ENCODE measurements at places on chromosomes 5 and 9. TPM values are rescaled to one million over a fixed set of nuclear protein-coding genes. Genes with fewer than 3 reads are reported as not detected.
A peak's percentile ranks its signal among the peaks of the same experiment; 100 is the strongest.

GRCh38 chr5:91423871-91424270, 40.8 kb upstream of the ARRDC3 start:
- H3K4me3 ChIP-seq = no peak overlapping the region
- no peak for DNase-seq
- H3K4me1 ChIP-seq = no peaks in the 10 kb centered on the region
- H3K27ac ChIP-seq = no peak overlapping the region

DNA sequence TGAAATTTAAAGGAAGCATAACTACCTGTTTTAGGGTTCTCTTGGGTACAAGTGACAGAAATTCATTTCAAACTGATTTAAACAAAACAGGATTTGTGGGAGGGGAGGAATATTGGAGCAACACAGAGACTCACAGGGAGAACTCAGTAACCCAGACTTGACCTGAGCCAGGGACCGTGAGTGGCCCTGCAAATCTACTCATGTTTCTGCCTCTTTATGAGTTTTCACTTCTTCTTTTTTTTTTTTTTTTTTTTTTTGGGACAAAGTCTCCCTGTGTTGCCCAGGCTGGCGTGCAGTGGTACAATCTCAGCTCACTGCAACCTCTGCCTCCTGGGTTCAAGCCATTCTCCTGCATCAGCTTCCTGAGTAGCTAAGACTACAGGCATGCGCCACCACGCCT, 405.6 kb upstream of the ZNF608 start:
- H3K27ac ChIP-seq = no peak overlapping the region
- H3K36me3 ChIP-seq = no peaks in the 10 kb centered on the region
- H3K4me1 ChIP-seq = no peaks in the 10 kb centered on the region
- DNase-seq = no peak
- H3K4me3 ChIP-seq = no peak overlapping the region
- H3K27me3 ChIP-seq = no peaks in the 10 kb centered on the region

DNA sequence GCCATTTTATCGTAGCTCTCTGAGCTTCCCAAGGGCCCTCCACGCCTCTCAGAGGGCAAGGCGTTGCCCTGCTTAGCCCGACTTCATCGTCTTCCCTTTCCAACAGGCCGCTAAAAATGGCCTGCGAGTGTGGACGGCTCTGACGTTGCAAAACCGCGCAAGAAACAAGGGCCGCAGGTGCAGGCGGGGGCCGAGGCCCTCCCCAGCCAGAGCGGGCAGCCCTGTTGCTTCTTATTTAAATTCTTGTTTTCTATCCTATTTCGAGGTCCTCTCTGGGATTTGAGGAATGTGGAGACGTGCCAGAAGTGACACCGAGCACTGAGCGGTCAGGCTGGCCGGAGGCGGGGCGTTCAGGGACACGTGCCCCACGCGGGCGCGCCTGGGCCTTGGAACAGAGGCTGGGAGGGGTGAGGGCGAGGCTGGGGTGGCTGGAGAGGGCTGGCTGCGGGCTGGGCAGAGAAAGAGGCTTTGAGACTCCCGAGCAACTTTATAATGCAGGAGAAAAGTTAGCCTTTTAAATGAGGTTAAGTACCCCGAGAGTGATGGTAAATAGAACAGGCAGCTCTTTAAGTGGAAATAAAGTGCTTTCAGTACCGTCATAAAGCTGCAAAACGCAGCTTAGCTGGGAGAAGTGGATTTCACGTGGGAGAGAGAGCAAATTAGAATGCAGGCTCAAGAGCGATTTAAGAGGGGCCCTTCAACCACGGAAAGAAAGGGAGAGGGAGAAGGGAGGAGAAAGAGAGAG, 243.6 kb downstream of the AUH start:
- peaks cover 12% of the 10 kb centered on the region for H3K4me1 ChIP-seq
- H3K27me3 ChIP-seq = no peaks in the 10 kb centered on the region
- DNase-seq = no peak
- H3K4me3 ChIP-seq = no peak overlapping the region
- H3K27ac ChIP-seq = no peak overlapping the region

DNA sequence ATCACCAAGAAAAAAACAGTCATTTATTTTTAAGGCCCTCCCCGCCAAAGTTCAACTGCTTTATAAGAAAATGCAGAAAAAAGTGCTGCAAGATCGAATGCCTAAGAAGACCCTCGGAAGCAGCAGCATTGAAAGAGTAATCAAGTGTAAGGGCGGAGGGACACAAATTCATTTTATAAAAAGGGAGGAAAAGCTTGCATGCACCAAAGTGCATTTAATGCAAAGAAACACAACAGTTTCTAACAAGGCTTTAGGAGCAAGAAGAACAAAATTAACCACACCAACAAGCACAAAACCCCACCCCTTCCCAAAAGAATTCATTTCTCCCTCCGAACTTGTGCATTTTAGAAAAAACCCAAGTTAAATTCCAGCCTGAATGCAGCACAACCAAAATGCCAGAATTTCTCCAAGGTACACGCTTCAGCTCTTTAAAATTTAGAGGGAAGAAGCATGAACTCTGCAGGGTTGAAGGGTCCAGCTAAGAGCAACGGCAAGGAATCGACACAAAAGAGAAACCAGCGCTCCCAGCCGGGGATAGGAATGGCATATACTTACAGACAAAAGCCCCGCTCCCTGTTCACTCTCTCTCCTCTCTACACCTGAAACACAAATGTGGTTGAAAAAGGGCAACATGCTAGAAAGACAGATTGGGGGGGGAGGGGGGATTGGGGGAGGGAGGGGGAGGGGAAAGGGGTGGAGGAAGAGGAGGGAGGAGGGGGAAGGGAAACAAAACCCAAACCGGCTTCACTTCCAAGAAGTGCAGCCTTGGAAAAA, at the start of gene NREP:
Gene NREP (minus strand): TSS at position 614 of the 774 bp plus-strand sequence. CDS start 1,422 bp downstream, outside the sequence.
- H3K4me3 ChIP-seq = peak within 1 kb of the TSS; percentile 37
- no peaks in the 10 kb centered on the region for H3K36me3 ChIP-seq
- no peaks in the 10 kb centered on the region for H3K27me3 ChIP-seq
- peak; percentile 3 for DNase-seq
- no peak within 1 kb of the TSS for H3K27ac ChIP-seq

DNA sequence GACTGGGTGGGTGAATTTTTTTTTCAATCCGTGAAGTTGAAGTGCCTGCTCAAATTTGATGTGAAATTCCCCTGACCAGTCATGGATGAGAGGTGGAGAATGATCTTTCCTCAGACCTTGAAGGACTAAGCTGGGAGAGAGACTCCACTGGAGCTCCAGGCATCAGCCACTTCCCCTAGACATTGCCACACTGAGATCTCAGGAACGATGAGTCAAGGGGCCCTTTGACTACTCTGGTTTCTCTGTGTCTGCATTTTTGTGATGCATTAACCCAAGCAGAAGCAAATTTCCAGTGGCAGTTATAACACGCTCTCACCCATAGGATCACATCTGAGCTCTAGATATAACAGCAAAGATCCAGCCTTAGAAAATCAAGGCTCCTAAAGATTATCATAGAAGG, 171.2 kb upstream of the KIF2A start:
- no peak overlapping the region for H3K27ac ChIP-seq
- H3K36me3 ChIP-seq = no peaks in the 10 kb centered on the region
- no peak for DNase-seq
- no peaks in the 10 kb centered on the region for H3K4me1 ChIP-seq

DNA sequence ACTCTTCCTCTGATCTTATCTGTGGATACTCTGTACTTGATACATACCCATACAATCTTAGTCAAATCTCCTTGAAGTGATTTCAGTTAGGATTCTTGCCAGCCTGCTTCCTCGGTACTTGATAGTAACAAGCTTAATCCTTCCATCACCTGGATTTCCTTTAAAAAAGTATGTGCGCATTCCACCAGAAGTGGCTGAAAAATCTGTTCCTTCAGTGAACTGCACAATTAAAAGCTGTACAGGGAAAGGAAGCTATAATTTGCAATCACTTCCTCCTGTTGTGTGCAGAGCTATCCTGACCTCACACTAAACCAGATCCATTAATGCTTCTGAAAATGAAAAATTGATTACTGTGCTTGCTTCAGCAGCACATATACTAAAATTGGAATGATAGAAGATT, 47.3 kb downstream of the PWWP2A start:
- H3K36me3 ChIP-seq = no peaks in the 10 kb centered on the region
- no peaks in the 10 kb centered on the region for H3K4me1 ChIP-seq
- no peak overlapping the region for H3K4me3 ChIP-seq
- H3K27ac ChIP-seq = no peak overlapping the region
- no peaks in the 10 kb centered on the region for H3K27me3 ChIP-seq

DNA sequence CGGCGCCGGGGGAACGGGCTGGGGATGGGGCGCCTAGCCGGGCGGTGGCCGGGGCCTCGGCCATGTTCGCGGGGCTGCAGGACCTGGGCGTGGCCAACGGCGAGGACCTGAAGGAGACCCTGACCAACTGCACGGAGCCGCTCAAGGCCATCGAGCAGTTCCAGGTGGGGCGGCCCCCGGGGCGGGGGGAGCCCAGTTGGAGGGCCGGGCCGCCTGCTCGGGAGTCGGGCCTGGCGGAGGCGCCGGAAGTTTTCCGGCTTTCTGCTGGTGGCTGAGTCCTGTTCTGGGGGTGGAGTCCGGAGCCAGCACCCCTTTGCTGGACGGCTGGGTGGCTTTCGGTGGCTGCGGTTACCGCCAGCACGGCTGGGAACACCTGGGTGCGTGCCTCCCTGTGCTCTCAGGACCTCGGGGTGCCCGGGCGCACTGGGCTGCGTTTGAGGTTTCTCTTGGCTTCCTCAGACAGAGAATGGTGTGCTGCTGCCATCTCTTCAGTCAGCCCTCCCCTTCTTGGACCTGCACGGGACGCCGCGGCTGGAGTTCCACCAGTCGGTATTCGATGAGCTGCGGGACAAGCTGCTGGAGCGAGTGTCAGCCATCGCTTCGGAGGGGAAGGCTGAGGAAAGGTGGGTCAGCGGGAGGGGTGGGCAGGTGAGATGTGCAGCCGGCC, 454 bp downstream of the NELFB start:
- peaks cover 13% of the 10 kb centered on the region for H3K4me1 ChIP-seq
- H3K4me3 ChIP-seq = peak overlapping the region; percentile 100
- H3K27ac ChIP-seq = peak overlapping the region; percentile 82
- H3K27me3 ChIP-seq = no peaks in the 10 kb centered on the region

GRCh38 chr5:158648631-158649030, 451.1 kb downstream of the EBF1 start:
- H3K27ac ChIP-seq = no peak overlapping the region
- H3K27me3 ChIP-seq = no peaks in the 10 kb centered on the region
- H3K4me3 ChIP-seq = no peak overlapping the region
- H3K4me1 ChIP-seq = no peaks in the 10 kb centered on the region

- H3K4me1 ChIP-seq = no peaks in the 10 kb centered on the region
- no peak overlapping the region for H3K4me3 ChIP-seq
- H3K36me3 ChIP-seq = no peaks in the 10 kb centered on the region
- H3K27ac ChIP-seq = no peak overlapping the region
These were observed 50.5 kb downstream of the COMMD10 start for GRCh38 chr5:116135344-116135743.

GRCh38 chr9:126756876-126757415, 47.9 kb upstream of the ZBTB43 start:
- H3K27ac ChIP-seq = no peak overlapping the region
- DNase-seq = no peak
- peaks cover 22% of the 10 kb centered on the region for H3K27me3 ChIP-seq
- no peaks in the 10 kb centered on the region for H3K4me1 ChIP-seq
- H3K36me3 ChIP-seq = no peaks in the 10 kb centered on the region

DNA sequence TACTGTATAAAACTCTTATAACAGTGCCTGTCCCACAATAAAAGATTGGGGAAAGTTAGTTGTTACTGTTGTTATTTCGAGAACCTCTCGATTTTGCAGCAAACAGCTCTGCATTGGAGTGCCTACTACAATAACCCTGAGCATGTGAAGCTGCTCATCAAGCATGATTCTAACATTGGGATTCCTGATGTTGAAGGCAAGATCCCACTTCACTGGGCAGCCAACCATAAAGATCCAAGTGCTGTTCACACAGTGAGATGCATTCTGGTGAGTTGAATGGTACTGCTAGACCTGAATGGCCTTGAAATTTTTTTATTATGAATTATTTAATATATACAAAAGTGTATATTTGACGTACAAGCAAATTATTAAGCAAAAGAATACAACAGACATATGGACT, 123.2 kb downstream of the TEX10 start:
- H3K27ac ChIP-seq = no peak overlapping the region
- H3K36me3 ChIP-seq = peaks cover 7% of the 10 kb centered on the region
- no peak overlapping the region for H3K4me3 ChIP-seq
- no peaks in the 10 kb centered on the region for H3K4me1 ChIP-seq

DNA sequence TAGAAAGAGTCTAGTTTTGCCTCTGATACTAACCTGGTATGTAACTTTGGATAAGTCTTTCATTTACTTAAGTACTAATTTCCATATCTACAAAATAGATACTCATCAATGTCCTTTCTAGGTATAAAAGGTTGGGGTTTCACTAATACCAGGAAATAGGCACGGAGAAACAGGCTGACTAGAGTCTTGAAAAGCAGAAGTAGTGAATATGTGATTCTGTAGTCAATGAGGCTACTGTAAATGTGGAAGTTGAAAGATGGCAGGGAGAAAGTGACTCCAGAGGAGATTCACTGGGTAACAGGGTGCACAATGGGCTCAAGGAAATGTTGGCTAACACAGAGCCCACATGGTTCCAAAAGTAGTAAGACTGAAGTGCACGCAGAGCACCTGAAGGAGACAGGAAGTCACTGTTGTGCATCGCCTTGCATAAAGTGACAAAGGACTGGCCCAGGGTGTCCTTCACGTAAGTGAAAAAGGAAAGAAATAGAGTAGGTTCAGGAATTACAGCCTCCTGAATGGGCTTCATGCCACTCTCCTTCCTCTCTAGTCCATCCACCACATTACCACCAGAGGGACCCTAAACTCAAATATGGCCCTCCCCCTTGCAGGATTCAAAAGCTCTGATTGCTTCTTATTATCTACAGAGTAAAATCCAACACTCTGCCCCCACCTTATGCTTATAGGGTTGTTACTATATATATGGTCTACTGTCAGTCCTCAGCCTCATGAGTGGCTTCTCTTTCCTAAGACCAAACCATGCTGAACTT, 288.0 kb upstream of the SMARCA2 start:
- no peak for DNase-seq
- no peaks in the 10 kb centered on the region for H3K4me1 ChIP-seq
- H3K27ac ChIP-seq = no peak overlapping the region
- H3K27me3 ChIP-seq = no peaks in the 10 kb centered on the region

The CFAP90 gene
- not detected for polyA plus RNA-seq

The GNAQ gene
- polyA plus RNA-seq = 11.0 TPM

The CTSV gene
- polyA plus RNA-seq = 0.12 TPM

The COMMD10 gene
- 23.3 TPM for polyA plus RNA-seq

The CYLC2 gene
- not detected for polyA plus RNA-seq

The IL9 gene
- polyA plus RNA-seq = not detected

The INSL6 gene
- not detected for polyA plus RNA-seq

The ACTBL2 gene
- not detected for polyA plus RNA-seq

Data from K562 (cell line).